Frontal cortex (tissue), 4 donors: ENCODE measurements at places on chromosomes 3 and 15.

GRCh38 chr3:186099178-186099577, 9.7 kb downstream of the ETV5 start:
- DNase-seq, result no peak

DNA sequence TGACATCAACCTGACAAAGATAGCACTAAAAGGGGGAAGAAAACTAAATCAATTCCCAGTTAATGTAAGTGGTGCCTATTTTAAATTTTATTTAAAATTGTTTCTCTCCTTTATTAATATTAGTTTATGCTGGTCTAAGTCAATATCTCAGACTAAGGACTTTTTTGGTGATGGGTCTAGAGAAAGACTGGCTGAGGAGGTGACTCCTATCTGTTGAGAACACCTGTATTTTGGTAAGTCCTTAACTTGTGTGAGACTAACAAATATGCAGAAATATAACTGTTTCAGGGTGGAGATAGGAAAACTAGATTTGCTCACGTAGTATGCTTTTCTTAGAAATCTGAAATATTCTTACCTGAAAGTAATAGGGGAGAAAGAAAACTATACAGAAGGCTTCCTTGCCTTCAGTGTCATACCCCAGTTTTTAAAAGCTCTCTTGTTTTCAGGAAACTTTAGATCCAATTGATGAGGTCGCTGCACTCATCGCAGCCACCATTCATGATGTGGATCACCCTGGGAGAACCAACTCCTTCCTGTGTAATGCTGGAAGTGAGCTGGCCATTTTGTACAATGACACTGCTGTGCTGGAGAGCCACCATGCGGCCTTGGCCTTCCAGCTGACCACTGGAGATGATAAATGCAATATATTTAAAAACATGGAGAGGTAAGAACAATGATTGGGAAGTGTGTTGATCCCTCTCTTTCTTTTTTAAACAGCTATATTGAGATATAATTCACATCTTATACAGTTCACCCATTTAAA, 138.9 kb downstream of the PDE8A start:
- DNase-seq, result no peak

DNA sequence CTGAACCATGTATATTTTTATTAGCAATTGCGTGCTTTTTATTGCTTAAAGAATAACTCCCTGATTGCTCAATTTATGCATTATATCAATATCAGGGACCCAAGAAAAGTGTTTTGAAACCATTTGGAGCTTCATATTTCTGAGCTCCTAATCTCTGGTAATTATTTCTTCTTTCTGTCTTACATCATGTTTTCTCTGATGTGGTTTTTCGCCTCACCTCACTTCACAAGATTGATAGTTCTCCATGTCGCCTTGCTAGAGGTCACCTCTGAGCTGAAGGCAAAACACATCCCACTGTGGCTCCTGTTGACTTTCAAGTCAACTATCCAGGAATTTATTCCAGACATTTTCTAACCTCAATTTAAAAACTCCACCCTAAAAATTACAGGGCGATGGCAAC, 837.4 kb downstream of the CADM2 start:
- no peak for DNase-seq

DNA sequence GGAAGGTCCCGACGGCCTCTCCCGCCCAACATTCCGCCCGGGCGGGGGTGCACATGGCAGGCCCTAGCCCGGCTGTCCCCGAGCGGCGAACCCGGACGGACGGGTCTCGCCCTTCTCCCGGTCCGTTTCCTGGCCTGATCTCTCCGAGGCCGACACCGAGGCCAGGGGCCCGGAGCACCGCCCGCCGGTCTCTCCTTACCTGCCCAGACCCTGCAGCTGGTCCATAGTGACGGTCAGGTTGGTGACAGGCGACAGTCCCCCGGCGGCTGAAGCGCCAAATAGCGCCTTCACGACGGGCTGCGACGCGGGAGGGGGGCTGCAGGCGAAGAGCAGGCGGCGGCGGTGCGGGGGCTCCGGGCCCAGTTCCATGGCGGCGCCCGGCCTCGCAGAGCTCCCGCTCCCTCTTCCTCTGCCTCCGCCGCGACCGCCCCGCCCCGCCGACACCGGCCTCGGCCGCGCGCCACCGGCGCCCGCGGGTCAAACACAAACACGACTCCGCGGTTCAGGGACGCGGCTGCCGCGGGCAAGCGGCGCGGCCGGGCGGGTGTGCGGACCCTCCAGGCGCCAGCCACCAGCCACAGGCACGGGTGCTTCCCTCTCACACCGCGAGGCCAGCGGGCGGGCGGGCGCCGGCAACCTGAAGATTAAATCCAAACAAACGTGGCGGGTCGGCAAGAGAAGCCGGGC, 495 bp downstream of the CDC25A start:
- peak; percentile 39 for DNase-seq

DNA sequence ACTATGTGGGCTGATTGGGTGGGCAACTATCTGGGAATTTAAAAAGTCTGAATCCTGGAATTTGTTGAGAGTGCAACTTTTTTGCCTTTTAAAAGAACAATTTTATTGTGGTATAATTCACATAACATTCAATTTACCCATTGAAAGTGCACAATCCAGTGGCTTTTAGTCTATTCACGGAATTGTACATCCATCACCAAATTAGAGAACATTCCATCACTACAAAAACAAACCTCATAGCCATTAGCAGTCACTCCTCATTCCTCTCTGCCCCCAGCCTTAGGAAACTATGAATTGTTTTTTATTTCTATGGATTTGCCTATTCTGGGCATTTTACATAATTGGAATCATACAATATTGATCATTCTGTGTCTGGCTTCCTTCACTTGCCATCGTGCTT, 101.8 kb upstream of the ALDH1A3 start:
- DNase-seq, result no peak

- DNase-seq, result no peak
These were observed 86.4 kb downstream of the NSMCE3 start for GRCh38 chr15:29183071-29183831.

GRCh38 chr3:144175644-144176425, 204.2 kb downstream of the DIPK2A start:
- no peak for DNase-seq

DNA sequence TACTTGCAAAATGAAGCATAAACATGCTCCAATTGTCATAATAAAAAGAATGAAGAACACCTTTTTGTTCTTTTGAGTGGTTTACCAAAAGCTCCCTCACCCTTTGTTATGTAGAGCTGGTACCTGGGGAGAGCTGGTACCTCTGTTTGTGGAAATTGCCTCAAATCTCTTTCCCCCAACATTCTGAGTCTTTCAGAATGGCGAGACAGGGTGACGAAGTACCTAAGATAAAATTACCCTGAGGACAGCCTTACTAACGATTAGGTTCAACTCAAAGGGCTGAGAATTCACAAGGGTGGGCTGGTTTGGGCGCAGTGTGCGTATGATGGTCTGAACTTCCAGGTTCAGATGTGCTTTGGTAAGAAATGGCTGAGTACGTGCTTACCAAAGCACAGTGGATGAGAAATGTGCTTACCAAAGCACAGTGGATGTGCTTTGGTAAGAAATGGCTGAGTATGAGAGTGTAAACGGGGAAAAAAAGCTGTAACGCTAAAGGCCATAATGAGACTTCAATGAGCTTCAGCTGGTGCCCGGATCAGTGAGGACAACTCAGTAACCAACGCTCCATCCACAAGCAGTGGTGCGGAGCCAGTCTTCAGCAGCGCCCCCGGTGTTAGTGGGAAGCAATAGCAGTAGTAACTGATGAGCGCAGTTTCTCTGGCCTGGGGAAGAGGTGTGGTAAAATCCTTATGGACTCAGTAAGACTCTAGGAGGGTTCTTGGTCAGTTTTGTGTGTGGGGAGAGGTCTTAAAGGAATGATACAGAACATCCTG, 72.3 kb upstream of the LRIG1 start:
- no peak for DNase-seq

DNA sequence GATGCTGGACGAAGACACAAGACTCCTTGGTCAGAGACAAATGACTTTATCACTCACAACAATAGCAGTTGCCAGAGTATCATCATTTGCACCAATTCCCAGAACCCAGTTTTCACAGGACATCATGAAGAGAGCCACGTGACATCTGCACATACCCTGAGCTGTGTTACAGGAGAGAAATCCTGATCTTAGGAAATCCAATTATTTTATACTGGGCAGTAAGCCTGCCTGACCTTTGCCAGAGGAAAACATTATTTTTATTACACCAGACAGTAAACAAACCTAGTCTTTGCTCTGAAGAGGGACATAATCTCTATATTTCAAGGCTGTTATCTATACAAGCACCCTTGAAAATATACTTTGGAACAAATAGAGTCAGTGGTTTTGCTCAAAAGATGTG, 77.4 kb downstream of the ZBBX start:
- no peak for DNase-seq

DNA sequence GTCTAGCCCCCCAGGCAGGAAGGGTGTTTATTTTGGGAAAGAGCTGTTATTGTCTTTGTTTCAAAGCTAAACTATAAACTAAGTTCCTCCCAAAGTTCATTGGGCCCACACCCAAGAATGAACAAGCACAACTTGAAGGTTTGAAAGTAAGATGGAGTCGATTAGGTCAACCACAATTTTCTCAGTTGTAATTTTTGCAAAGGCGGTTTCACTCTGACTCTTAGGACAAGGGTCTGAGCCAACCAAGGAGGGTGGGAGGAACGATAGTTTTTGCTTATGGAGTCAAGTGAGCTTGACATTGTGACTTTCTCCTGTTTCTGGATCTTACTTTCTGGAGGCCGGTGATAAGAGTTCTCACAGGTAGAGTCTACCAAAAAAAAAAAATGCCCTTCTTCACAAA, 5.8 kb upstream of the ZNF770 start:
- no peak for DNase-seq

GRCh38 chr3:172315401-172316091, 132.7 kb downstream of the GHSR start:
- DNase-seq, result no peak

DNA sequence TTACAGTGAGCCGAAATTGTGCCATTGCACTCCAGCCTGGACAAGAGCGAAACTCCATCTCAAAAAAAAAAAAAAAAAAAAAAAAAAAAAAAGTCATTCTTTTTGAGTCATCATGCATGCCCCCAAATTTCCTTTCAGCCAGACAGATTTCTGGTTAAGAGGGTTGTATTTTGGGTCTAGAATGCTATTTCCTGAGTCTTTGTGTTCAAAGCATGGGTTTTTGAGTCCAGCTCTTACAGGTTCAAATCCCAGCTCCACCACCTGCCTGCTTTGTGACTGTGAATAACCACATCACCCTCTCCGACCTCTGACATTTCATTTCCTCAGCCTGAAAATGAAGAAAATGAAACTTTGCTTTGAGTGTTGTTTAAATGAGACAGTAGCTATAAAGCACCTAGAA, 9.3 kb upstream of the C15orf61 start:
- DNase-seq, result no peak
